ENCODE measurements at places on chromosomes 3 and 15.

GRCh38 chr3:23649448-23649847, 156.3 kb upstream of the UBE2E1 start:
- no peak for DNase-seq

DNA sequence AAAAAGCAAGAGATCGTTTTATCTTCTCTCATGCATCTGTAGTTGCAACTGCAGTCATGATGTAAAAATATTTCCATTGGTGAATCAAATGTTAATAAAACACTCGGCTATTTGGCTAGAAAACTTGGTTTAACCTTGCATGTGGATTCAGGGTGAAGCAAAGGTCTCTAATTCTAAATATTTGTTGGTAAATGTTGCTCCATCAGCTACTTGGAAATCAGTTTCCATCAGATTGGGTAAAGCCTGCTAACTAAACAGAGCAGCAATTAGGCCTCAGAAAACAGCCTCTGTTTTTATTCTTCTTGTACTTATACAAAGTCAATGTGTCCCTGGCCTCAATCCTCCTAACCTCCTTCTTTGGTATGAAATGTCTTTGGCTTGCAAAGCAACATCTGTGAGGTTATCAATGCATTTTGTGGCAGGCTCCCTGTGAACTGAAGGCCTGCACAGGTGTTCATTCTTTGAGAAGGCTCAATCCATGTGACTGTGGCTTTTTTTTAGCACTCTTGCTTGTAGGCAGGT, 312.3 kb downstream of the WDR72 start:
- DNase-seq, result no peak

GRCh38 chr3:53821631-53822121, 24.5 kb downstream of the CHDH start:
- DNase-seq, result no peak

- DNase-seq, result peak; percentile 4
Observed at GRCh38 chr3:23698652-23699313, 107.0 kb upstream of the UBE2E1 start.

Measured in NCI-H82 (cell line).